ENCODE measurements at places on chromosomes 11 and 22. TPM values are rescaled to one million over a fixed set of nuclear protein-coding genes. Genes with fewer than 3 reads are reported as not detected.

HBB gene
- total RNA-seq, result not detected

HTR3A gene
- not detected for total RNA-seq

NUCB2 gene
- total RNA-seq, result 20.5 TPM

RCE1 gene
- 27.7 TPM for total RNA-seq

IMMP1L gene
- total RNA-seq, result 48.4 TPM

HIC2 gene
- total RNA-seq, result 4.4 TPM

MPEG1 gene
- not detected for total RNA-seq

SLN gene
- not detected for total RNA-seq

MRPL40 gene
- total RNA-seq, result 43.2 TPM

SERPING1 gene
- 0.42 TPM for total RNA-seq
